ENCODE measurements at places on chromosomes 3 and 15. TPM values are rescaled to one million over a fixed set of nuclear protein-coding genes. Genes with fewer than 3 reads are reported as not detected.

The CLRN1 gene
- 0.33 TPM for polyA plus RNA-seq

GRCh38 chr3:14042680-14043079, 82.0 kb downstream of the CHCHD4 start:
- DNase-seq, result no peak

DNA sequence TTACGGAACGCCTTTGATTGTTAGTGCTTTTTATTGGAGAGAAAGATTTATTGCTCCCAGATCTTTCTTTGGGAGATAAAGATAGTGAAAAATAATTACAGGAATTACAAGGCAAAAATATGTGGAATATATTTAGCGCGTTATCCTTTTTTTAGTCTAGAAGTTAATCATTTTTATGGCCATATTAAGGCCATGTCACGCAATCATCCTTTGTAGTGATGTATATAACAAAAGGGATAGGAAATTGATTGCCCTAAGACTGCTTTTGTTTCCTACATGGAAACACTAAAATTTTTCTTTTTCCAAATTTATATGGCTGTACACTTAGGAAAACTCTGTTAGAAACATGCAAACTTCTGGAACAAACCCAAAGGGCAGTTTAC, 1.5 kb downstream of the TRPC1 start:
- DNase-seq, result peak; percentile 35

The POLQ gene
- 3.2 TPM for polyA plus RNA-seq

DNA sequence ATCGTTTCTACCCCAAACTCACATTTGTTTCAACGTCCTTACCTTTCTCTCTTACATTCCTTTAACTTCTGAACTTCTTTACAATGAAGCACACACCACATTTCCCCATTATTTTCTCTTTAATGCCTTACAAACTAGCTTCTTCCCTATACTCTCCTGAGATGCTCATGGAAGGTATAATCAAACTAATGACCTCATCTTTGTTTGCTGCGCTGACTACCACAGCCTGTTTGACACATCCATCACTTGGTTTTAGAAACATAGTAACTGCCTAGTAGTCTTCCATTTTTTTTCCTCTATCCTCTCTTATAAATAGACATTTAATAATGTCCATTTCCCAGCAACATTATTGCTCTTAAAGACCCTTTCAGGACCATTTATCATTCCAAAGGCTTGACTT, 230.5 kb upstream of the LRTM1 start:
- no peak for DNase-seq

The ATP13A5 gene
- polyA plus RNA-seq, result 0.41 TPM

- no peak for DNase-seq
Observed at GRCh38 chr3:15844889-15845288, 47.1 kb upstream of the ANKRD28 start.

DNA sequence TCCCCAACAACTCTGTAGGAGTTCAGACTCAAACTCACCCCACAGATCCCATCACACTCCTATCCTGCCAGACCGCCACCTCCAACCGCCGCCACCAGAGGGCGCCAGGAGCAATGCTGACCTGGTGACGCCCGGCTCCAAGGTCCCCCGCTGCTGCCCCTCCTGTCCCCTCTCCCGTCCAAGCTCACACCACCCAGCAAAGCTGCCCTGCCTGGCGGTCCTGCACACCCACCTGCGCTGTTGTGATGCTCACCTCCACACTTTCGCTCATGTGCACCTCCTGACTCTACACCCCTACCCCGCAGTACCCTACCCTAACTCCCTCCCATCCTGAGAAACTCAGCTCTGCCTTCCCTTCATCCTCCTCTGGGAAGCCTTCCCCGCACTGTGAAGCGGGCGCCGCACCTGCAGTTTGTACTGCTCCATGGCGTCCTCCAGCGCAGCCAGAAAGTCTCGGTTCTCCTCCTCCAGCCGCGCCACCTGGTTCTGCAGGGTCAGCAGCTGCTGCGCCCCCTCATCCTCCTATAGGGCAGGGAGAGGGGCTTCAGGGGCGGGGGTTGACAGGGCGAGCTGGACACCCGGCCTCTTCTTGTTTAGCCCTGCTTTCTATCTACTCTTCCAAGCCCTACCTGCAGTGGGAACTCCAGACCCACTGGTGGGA, 7.9 kb downstream of the KIF7 start:
- DNase-seq, result peak; percentile 62

The HRG gene
- 0.03 TPM for polyA plus RNA-seq

DNA sequence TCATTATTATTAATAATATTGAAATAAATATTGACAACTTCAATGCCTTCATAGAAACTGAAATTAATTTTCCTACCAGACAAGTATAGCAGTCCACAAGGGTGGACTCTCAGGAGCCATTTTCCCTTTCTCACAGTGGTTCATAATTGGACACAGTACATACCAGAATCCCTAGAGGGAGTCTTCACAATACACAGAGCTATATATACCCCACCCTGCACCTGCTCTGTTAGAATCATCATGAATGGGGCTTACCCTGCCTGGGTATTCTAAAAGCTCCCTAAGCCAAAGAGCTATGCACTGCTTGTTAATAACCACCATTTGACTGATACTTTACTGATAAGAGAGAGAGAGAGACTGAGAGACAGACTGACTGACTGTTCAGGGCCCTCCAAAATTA, 134.9 kb downstream of the FEZF2 start:
- no peak for DNase-seq

GRCh38 chr3:174619239-174619638, 239.9 kb upstream of the NAALADL2 start:
- peak; percentile 35 for DNase-seq

DNA sequence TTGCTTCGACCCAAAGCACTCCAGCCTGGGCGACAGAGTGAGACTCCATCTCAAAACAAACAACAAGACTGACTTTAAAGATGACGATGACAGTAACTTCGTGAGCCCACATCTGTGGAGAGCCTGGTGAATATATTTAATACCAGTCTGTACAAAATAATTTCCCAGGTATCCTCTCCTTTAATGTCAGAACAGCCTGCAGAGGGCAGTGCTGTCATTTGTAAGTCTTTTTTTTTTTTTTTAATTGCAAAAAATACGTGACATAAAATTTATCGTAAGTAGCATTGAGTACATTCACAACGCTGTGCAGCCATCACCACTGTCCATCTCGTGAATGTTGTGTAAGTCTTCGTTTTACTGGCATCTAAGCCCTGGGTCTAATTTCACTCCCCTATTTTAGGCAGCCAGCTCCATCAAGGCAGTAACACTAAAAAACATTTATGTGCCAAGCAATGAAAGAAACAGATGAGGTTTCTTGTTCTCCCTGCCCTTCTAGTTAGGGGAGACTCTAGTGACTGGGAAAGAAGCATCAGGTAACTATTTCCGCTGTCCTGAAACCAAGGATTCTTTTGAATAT, 1.4 kb downstream of the HTD2 start:
- peak; percentile 60 for DNase-seq

- peak; percentile 50 for DNase-seq
Observed at GRCh38 chr3:193872265-193872753, 263.6 kb upstream of the HES1 start.

DNA sequence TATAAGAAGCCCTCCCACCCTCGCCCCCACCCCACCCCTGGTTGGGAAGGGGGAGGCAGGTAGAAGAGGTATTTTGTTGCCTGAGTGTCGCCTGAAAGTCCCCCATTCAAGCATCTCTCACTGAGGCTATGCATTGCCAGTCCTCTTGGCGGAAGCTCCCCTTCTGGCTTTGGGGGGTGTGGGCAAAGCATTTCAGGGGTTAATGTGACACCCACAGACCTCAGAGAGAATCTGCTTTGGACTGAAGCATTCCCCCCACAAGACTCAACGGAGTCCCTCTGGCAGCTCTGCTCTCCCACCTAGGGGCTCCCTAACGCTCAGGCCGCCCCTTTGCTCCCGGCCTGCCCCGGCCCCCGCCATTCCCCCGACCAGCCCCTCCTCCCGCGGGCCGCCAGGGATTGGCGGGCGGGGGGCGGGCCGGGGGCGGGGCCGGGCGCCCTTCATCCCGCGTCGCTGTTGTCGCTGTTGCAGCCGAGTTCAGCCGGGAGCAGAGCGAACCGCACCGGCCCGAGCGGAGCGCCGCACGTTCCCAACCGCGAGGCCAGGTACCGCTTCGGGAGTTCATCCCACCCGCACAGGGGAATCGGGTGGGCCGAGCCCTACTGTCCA, at the start of gene SLC38A3:
TSS of gene SLC38A3 (plus strand) at position 468 of the 609 bp plus-strand sequence. CDS start 8,929 bp downstream, outside the sequence.
- peak; percentile 39 for DNase-seq

GRCh38 chr3:192915304-192915703, 2.4 kb downstream of the MB21D2 start:
- peak; percentile 61 for DNase-seq

The BCL2A1 gene
- polyA plus RNA-seq, result 1.9 TPM

The USF3 gene
- polyA plus RNA-seq, result 15.7 TPM

The GOLGA8G gene
- polyA plus RNA-seq, result 0.05 TPM

The GOLGA8S gene
- 0.57 TPM for polyA plus RNA-seq

GRCh38 chr3:58556001-58556400, 19.0 kb upstream of the ACOX2 start:
- no peak for DNase-seq

The LINGO1 gene
- polyA plus RNA-seq, result 10.0 TPM

- DNase-seq, result peak; percentile 61
Observed at GRCh38 chr15:92843814-92844213, 56.3 kb upstream of the CHD2 start.

- peak; percentile 27 for DNase-seq
Observed at GRCh38 chr3:37171144-37171543, 3.2 kb downstream of the LRRFIP2 start.

The P2RY14 gene
- 0.90 TPM for polyA plus RNA-seq

The IGSF11 gene
- polyA plus RNA-seq, result 3.0 TPM

The DUOX1 gene
- 1.8 TPM for polyA plus RNA-seq

DNA sequence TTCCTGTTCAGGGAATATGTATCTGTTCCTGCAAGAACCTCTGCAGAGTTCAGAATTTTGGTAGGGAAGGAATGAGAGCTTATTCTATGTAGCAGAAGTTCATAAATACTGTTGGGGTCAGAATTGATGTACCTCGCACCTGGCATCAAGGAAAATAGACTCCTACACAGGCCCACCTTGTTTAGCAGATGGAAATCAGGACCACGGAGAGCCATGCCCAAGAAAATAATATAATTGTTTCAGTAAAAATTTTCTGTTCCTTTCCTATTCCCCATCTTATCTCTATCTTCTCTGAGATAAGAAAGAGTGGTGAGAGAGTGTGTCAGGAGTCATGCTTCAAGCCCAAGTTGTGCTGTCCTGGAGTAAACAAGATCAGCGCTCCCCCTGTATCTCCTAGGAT, 404.7 kb upstream of the UBE2E2 start:
- no peak for DNase-seq

The GOLGA8R gene
- 6.2 TPM for polyA plus RNA-seq

DNA sequence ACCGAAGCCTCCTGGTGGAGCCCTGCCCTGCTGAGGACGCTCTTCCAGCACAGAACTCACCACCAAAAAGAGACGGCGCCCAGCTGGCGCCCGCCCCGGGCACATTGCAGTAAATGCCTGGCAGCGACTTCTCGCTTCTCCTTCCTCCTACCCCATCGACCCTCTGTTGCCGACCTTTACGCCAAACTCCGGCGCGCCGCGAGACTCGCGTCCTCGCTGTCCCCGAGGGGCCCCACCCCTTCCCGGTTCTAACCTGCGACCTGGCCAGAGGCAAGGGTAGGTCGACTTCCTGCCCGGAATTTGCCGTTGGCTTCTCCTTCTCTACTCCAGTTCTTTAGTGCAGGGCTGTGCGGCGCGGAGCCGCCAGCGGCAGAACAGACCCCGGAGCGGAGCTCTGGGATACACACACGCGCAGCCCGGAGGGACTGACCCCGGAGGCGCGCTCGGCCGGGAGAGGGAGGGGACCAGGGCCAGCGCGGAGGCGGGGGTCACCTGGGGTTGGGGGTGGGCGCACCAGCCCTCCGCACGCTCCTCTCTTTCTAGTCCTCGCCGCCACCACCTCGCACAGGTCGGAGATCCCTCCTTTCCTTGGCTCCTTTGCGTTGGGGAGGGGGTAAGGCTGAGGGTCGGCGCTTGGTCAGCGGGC, 226.6 kb upstream of the AZI2 start:
- DNase-seq, result peak; percentile 34

DNA sequence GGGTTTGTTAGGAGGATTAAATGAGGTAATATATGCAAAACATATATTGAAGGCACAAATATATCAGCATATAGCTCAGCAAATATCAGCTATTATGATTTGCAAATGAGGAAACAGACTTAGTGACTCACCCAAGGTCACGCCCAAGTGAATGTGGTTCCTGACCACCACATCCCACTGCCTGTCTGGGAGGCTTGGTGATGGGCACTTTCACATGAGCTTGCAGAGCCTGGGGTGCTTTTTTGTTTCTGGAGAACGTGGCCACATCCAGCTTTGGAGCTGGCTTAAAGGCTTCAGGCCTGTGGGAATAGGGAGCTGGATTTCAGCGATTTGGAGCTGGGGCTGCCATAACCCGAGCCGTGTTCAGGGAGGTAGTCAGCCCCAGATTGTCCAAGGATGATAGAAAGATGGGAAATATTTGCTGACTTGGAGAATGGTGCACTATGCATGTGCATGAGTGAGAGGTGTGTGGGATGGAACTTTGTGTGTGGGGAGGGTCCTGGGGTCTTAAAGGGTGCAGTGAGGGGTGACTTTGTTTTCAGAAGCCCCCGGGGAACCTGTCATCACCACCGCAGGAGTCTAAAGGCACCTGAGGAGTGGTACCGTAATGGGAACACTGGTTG, 12.0 kb upstream of the FGD5 start:
- DNase-seq, result no peak

DNA sequence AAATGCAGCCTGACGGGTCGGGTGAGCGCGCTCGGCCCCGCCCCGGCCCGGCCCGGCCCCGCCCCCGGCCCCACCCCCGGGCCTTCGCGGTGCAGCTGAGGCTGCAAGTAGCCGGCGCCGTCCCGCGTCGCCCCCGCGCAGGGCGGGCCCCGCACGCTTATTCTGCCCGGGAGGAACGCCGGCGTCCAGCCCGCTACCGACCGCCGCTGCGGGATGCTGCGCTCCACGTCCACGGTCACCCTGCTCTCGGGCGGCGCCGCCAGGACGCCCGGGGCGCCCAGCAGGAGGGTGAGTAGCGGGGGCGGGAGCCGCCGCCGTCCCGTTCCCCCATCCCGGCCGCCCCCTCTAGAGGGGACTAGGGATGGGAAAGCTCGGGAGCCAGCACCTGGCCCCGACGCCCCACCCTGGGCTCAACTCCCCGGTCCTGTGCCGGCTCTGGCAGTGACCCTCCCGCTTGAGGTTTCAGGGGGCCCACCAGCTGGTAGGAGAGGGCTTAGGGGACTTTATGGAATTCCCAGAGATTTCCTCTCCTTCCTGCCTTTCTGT, at the start of gene MYZAP:
TSS of gene MYZAP (plus strand) at position 83 of the 546 bp plus-strand sequence. CDS start at position 214, 131 bp downstream.
- peak; percentile 50 for DNase-seq

DNA sequence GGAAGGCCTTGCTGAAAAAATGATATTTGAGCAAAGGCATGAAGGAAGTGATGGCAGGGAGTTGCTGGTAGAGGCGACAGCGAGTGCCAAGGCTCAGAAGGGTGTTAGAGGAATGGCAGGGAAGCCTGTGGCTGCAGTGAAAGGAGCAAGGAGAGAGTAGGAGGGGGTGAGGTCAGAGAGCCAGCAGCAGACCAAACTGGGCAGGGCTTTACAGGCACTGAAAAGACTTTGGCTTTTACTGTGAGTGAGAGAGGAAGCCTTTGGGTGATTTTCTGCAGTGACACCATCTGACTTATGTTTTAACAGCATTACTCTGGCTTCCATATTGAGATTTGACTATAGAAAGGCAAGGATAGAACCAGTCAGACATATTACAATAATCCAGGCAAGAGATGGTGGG, 11.4 kb downstream of the TICRR start:
- no peak for DNase-seq

The SMCO1 gene
- 1.8 TPM for polyA plus RNA-seq

- DNase-seq, result no peak
Observed at GRCh38 chr15:66996094-66996493, 69.3 kb upstream of the SMAD3 start.

The HES1 gene
- polyA plus RNA-seq, result 31.3 TPM

The SLC6A11 gene
- 0.10 TPM for polyA plus RNA-seq

The PTX3 gene
- 5.2 TPM for polyA plus RNA-seq
